ENCODE measurements at places on chromosomes 5 and 9. TPM values are rescaled to one million over a fixed set of nuclear protein-coding genes. Genes with fewer than 3 reads are reported as not detected.

KIAA1191 gene
- total RNA-seq = 56.7 TPM

MPDZ gene
- not detected for total RNA-seq

SPINK13 gene
- total RNA-seq = not detected

- no peak for DNase-seq
These were observed 10.0 kb upstream of the CACFD1 start for GRCh38 chr9:133449760-133450159.

DNA sequence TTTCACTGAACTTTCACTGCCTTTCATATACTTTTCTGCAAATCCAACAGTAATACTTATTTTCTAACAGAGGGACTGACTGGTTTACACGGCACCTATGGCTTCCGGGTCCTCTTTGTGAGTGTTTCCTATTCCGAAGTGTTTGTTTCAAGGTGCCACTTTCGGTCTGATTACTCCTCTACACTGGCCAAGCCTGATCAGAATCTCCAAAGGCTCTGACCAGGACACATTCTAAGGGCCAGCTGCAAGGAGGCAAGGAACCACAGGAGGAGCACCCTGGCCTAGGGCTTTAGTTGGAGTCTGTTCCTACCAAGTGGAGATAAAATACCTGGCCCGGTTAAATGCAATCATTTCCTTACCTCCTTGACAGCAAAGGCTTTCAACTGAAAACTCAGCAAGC lies 132.1 kb downstream of the GLIS3 start:
- no peak for DNase-seq

DNA sequence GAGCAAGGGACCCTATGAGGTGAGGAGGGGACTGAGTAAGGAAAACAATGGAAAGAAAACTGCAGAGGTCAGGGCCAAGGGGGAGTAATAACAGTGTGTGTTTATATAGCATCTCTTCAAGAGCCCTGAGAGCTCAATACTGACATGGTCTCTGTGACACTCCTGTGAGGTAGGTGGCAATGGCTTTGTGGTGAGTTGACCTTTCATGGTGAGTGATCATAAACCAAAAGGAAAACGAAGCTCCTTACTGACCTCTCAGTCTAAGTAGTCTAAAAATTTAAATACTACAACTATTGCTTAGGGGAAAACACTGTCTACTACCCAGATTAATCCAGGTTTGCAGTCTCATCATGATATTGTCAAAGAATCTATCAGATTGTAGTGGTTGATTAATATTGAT lies 130.9 kb downstream of the SNCAIP start:
- DNase-seq = no peak

DNA sequence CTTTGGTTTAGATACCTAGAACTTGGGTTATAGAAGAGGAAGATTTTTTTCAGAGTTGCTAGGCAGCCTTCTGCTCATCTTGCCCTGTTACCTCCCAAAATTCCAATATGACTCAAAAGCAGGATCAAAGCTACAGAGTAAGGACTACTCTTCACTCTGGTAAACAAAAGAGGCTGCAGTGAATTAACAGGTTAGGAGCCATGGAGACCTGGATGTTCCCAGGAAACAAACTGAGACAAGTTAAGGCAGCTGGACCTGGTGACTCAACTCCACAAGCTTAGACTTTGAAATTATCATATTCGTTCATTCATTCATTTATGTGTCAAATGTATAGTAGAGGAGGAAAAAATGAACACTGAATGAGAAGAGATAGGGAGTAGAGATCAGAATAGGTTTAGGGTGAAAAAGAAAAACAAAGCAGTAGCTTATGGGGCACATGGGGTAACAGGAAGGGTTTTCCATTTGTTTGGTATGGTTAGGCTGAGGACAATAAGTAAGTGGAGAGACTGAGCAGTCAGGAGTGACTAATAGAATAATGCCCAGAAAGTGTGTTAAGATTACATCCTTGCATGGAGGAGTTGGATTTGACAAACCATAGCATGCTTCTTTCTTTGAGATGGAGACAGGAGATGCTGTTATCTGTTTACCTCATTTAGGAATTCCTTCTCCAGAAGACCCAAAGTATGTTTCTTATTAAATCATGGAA lies 464.0 kb upstream of the ZNF608 start:
- DNase-seq = no peak

DNA sequence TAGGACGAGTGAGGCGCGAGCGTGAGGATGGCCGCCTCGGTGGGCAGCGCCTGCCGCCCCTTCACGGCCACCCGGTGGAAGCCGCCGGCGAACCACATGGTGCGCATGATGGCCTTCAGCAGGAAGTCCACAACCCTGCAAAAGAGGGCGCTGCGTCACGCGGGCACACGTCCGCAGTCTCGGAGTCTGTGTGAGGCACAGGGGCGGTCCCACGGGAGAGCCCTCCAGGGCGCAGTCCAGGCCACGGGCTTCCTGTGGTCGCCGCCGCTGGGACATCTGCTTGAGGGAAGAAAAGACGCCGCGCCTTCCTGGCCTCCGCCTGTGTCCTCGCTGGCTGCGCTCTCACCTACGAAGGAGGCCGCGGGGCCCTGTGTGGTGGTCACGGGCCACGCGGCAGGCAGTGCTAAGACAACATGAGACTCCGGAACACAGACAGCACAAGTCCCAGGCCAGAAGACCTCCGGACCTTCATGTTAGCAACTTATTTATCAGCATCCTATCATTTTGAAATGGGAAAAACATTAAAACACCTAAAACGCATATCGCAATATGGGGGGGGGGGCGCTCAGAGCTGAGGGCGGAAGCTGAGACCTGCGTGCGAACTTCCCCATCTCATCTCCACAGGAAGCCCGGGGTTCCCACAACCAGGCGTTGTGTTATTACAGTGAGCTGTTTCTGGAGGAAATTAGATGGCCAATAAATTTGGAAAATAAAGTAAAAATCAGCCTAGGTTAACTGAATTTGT lies 28.8 kb downstream of the LPCAT1 start:
- DNase-seq = peak; percentile 19

DNA sequence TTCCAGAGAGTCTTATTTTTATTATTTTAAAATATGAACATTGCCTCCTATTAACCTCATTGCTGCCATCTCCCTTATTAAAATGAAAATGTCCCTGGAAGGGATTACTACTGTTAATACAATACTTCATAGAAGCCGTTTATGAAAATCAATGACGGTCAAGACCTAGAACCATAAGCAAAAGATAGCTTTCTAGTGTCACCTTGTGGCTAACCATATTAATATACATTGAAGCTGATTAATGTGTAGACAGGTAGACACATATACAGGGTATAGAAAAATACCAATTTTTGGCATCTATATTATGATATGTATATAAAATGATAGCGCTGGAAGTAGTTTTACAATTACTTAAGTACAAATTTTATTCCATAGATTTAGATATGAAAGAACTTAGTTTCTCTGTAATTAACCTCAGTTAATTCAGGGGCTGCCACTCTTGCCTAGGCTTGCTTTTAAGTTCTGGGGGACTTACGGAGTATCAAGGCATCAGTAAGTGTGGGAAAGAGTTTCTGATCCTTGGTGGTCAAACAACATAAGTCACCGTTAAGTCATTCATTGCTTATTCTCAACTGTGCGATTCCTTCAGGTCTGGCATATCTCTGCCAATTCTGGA lies 2.5 kb upstream of the YTHDC2 start:
- DNase-seq = no peak
